ENCODE measurements at places on chromosomes 1 and 21.

GRCh38 chr1:64187646-64188045 lies 15.8 kb upstream of the UBE2U start:
- no peak for DNase-seq

- no peak for DNase-seq
These were observed 48.3 kb downstream of the ATG4C start for GRCh38 chr1:62832276-62832675.

DNA sequence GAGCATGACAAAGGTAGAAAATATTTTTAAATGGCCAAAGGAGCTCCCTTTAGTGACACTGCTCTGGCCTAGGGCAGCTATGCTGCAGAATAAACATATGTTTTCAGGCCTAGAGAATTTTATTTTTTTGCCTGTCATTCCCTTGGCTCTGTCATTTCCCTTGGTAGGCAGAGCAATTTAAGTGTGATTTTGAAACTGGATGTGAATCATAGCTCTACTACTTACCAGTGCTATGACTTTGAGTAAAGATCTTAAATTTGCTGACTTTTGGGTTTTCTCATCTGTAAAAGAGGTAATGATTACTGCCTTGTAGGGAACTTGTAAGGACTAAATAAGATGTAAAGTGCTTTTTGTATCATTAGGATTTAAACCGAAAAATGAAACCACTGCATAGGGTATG lies 189.0 kb upstream of the ZRANB2 start:
- no peak for DNase-seq

DNA sequence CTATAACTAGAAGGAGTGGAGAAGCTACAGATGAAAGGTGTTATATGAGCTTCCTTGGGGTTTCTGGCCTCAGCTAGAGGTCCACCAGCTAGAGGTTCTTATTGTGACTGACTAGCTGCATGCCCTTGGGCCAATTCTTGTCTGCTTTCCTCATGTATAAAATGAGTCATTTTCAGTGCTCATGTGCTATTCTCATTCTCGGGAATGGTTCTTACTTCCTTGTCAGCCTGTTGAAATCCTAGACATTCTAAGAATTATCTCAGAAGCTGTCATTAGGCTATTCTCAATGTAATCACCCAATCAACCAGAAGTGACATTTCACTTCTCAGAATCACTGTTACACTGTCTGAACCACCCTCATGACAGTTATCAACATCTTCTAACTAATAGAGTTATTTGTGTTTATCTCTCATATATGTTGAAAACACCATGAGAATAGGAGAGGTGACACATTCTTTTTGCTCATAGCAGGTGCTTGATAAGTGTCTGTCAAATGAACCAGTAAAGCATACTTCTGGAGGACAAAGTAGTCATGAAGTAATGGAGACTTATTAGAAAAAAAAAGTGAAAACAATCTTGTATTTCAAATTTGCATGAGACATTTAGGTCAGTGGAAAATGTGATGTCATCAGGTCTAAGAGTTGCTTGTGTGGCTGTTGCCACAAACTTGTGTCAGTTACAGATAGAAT lies 122.8 kb upstream of the IVNS1ABP start:
- no peak for DNase-seq

- no peak for DNase-seq
These were observed 45.1 kb downstream of the TMEM51 start for GRCh38 chr1:15198684-15199083.

GRCh38 chr1:155261852-155262673 lies at the start of gene SCAMP3:
Gene SCAMP3, minus strand, starts transcription at chr1:155262360. Its CDS starts 209 bp downstream, at chr1:155262151.
- peak; percentile 94 for DNase-seq

GRCh38 chr1:223486366-223486765 lies 93.2 kb downstream of the CCDC185 start:
- no peak for DNase-seq

GRCh38 chr21:33026443-33026858 lies 716 bp downstream of the OLIG2 start:
- DNase-seq: no peak

GRCh38 chr1:221743416-221744208 lies 1.7 kb upstream of the DUSP10 start:
- DNase-seq: no peak

GRCh38 chr1:201634261-201634660 lies 95.3 kb downstream of the NAV1 start:
- no peak for DNase-seq
